ENCODE measurements at places on chromosomes 13 and 19.

DNA sequence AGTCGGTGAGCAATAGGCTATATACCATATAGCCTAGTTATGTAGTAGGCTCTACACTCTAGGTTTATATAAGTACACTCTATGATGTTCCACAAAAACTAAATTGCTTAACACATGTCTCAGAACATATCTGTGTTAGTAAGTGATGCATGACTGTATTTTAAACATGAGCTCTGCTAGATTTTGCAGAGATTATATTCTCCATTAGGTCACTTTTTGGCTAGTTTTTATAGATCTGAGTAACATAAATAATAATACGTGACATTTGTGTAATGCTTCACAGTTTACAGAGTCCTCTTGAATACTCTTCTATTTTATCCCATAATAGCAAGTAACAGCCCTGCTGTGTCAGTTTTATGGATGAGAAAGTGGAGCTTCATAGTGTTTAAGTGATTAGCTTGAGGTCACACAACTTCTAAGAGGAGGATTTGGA, 47.8 kb downstream of the NDFIP2 start:
- DNase-seq, result no peak

GRCh38 chr19:3119693-3120380, 16.0 kb upstream of the GNA15 start:
- no peak for DNase-seq

DNA sequence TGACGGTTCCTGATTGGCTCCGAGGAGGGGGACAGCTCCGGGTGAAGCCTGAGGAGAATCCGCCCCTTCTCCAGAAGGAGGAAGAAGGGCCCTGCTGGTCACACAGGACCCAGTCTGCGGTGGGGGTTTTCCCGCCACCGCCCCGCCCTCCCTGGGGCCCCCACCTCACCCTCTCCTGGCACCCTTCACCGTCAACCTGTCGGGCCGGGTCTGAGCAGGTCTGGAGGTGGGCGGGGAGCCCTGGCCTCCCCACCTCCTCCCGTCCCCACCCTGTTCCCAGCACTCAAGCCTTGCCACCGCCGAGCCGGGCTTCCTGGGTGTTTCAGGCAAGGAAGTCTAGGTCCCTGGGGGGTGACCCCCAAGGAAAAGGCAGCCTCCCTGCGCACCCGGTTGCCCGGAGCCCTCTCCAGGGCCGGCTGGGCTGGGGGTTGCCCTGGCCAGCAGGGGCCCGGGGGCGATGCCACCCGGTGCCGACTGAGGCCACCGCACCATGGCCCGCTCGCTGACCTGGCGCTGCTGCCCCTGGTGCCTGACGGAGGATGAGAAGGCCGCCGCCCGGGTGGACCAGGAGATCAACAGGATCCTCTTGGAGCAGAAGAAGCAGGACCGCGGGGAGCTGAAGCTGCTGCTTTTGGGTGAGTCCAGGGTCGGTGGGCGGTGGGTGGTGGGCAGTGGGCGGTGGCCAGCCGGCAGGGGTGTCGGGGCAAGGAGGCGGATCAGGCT, at the start of gene GNA15:
GNA15 (plus strand) TSS at position 73 of the 723 bp plus-strand sequence; CDS start at position 491, 418 bp downstream.
- no peak for DNase-seq

GRCh38 chr19:13842291-13843103, 34.4 kb upstream of the NANOS3 start:
- DNase-seq, result peak; percentile 62

DNA sequence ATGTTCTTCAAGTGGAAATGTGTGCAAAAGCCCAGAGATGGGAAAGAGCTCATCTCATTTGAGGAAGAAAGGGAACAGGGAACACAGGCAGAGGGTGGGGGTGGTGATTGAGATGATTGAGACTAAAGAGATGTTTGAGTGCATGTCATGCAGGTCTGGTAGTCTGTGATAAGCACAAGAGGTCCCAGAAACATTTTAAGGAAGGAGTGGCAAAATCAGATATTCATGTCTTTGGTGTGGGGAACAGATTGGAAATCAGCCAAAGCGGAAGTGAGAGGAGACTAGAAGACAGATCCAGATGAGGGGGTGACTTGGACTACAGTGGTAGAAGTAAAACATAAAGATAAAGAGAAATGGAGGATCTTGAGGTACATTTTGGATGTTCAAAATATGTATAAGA, 39.4 kb upstream of the DACH1 start:
- DNase-seq, result no peak

DNA sequence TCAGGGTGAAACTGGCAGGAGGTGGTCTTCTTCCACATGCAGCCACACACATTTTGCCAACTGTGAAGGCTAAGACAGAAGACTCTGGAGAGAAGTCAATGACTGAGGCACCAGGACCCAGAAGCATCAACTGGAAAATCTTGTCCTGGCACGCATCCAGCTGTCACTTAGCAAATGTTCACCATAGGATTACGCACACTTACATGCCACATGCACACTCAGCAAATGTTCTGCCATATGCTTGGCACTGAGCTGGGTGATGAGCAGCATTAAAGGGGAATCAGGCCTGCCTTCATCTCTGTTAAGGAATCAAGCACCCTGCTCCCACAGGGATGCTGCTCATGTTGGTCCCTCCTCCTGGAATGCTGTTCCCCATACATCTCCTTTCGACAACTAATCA, 5.1 kb downstream of the ZNF599 start:
- DNase-seq, result no peak

DNA sequence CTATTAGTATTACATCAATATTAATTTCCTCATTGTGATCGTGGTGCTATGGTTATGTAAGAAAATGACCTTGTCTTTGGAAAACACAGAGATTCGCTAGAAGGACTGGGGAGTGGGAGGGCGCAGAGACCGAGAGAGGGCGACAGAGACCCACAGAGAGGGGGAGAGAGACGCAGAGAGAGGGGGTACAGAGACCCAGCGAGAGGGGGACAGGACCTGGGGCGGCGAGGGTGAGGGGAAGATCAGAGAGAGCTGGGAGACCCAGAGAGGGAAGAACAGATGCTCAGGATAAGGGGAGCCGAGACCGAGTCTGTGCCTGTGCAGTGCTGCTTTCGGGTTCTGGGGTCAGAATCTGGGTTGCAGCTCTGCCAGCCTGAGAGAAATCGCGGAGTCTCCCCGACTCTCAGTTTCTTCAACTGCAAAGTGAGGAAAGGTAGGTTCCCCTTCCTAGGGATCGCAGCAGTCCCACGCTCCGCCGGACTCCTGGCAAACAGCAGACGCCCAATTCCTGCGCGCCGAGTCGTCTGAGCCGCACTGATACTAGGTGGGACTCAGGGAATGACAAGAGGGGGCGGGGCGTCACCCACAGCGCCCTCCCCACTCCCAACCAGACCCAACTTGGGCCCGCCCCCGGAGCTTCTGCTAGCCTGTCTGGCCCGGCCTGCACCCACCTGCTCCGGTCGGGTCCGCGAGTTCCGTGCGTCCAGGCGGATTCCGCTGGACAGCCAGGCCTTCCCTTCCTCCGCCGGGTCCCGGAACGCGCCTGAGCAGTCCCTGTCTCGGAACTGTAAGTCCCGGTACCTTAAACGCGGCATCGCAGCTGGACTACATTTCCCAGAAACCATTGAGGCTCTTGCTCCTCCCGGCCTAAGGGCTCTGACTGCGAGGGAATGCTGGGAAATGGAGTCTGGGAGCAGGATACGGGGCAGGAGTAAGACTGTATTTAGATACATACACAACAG, 15.3 kb downstream of the IZUMO2 start:
- DNase-seq, result peak; percentile 97

GRCh38 chr19:5530701-5531100, 37.1 kb downstream of the TINCR start:
- no peak for DNase-seq

DNA sequence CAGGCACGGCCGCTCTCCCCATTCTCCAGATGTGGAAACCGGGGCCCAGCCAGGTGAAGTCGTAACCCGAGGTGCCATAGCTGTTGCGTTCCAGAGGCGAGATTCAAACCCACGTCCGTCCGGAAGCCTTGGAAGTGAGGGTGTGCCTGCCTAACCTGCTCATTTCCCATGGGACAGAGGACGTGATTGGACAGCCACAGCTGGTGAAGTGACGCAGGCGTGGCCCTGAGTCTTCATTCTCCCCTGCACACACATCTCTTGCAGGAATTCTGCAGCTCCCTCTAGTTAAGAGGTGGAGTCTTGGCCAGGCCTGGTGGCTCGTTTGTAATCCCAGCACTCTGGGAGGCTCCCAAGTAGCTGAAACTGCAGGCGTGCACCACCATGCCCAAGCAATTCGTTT, 16.8 kb downstream of the MEIS3 start:
- DNase-seq, result no peak

GRCh38 chr19:3482507-3483225, 575 bp downstream of the SMIM44 start:
- no peak for DNase-seq

DNA sequence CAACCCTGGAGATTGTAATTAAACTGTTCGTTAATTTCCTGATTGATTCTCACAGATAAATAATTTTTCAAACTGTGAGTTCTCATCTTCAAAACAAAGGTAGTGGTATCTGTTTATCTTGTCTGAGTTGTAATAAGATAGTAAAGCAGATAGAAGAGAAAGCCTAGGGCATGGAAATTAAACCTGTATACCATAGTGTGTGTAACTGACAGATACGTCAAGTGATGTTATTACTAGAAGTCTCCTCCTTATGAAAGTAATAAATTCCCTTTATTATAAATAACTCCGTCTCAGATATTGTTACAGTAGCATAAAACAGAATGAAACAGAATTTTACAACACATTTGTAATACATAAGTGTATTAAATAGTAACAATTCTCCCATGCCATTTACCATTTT, 1065.1 kb downstream of the SLITRK1 start:
- DNase-seq, result no peak

DNA sequence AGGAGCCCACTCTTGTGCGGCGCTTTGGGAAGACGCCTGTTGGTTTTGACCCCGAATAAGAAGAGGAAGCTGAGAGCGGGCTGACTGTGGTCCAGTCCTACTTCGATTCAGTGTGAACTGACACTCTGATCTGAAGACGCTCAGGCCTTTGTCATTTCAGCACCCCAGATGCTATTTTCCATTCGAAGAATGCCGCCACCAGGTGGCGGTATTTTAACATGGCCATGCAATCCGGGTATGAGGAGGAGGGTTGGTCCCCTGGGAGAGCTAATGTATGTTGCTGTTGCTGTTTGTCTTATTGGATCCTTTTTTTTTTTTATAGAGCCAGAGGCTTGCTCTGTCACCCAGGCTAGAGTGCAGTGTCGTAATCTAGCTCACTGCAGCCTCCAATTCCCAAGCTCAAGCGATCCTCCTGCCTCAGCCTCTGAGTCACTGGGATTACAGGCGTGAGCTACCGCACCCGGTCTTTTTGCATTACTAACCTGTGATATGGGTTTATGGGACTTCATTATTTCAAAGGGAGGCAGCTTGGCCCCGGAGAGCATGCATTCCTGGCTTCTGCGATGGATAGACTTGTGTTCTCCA, 803 bp upstream of the TIMM44 start:
- DNase-seq, result peak; percentile 90

GRCh38 chr19:47002106-47002766, 17.4 kb upstream of the NPAS1 start:
- no peak for DNase-seq

GRCh38 chr19:14089662-14090508, 666 bp downstream of the SAMD1 start:
- peak; percentile 30 for DNase-seq

DNA sequence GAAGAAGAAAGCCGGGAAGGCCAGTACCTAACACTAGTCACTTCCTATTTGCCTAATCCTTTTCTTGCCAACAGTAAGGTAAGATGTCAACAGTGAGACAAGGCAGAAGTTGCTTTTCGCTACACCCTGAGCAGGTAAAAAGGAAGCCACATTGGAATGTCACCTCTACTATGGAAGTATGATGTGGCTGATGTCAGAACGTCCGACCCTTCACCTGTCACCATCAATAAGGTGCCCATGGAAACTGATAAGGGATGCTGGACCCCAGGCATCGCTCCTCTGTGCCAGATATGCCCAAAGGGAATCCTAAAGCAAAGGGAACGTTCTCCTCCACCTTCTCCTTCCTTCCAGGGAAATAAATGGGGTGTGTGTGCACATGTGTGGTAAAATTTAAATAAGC, 34.3 kb downstream of the COL4A1 start:
- no peak for DNase-seq

- DNase-seq, result no peak
Observed at GRCh38 chr19:30154410-30154809, 212.4 kb downstream of the URI1 start.

GRCh38 chr19:37007587-37008220, 70.5 kb upstream of the ZNF420 start:
- DNase-seq, result peak; percentile 3

DNA sequence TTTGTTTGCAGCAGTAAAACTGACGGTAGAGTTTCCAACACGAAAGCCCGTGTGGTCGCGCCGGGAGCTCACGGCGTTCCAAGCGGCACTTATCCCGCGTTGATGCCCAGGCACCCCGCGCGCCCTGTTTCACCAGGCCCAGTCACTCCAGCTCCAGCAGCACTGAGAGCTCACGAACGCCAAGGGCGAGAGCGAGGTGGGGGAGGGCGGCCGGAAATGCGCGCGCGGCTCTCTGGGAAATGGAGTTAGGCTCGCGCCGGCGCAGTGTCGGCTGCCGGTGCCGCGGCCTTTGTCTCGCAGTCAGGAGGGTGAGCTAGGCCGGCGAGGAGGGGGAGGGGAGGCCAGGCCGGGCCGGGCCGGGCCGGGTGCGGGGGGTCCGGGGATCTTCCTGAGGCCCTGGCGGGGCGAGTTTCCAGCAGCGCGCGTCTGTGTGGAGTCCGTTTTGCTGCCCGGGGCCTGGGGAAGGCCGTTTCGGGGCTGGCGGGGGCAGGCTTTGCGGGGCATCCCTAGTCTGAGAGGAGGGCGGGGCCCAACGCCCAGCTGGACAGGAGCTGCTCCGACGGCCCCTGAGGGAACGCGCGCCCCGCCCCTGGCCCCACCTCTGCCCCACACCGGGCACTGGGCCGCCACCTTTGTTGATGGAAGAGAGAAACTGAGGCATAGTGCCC, at the start of gene ZNF135:
ZNF135 (plus strand) TSS at position 280 of the 668 bp plus-strand sequence. CDS start 721 bp downstream, outside the sequence.
- DNase-seq, result no peak

GRCh38 chr13:79740991-79741390, 260.0 kb downstream of the NDFIP2 start:
- DNase-seq, result no peak

DNA sequence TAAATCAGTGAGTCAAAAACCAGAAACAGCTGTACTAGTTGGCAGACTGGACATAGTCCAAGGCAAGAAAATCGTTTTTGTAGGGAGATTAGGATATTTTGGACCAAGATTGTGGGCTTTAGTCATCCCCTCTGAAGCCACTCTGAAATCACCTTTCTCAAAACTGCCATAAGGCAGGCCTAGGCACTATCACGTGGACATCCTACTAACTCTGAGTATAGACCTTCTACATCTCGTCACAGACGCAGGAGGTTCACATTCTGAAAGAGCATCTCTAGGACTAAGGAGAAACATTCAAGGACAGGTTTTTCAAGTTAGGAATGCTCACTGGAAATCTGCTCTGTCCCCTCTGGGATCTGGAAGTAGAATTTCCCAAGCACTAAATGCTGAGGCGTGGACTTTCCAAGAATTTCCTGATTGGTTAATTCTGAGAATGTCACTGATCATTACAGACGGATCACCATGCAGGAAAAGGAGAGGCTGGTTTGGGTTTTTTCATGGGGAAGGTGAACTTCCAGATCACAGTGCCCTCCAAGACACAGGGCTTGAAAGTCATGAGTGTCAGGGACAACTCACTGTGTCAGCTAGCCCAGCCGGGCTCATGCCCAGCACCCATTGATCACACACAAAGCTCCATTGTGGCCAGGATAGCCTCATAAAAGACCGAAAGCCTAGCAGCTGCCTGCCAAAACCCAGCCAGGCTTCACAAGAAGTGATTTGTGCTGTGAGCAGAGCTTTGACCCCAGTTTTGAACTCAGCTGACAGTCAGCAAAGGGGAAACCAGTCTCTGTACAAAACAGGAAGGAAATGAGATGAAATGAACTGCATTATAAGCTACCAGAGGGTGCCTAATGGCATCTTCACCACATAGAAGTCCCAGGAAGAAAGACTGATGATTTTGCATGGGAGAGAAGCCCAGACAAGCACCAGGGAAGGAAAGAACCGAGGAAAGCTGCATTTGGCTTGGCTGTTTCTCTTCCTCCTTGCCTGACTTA, 2.7 kb upstream of the RUBCNL start:
- DNase-seq, result no peak
